ENCODE measurements at places on chromosomes 5 and 9. TPM values are rescaled to one million over a fixed set of nuclear protein-coding genes. Genes with fewer than 3 reads are reported as not detected.

DNA sequence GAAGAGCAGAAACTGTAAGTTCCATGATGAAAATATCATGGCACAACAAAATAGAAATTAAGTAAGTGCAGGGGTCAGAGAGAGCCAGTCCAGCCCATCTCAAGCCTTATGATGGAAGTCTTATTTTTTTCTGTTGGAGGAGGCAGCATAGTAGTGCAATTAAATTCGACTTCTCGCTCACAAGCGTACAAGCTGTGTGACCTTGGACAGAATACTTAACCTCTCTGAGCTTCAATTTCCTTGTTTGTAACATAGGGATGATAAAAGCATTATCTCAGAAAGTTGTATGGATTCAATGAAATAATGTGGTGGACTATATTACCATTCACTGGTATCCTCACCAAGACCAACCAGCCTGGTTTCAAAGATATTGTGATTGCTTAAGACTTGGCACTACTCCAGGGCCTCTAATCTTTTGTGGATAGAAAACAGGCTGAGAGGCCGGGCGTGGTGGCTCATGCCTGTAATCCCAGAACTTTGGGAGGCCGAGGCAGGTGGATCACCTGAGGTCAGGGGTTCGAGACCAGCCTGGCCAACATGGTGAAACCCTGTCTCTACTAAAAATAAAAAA is 26.8 kb upstream of the MVB12B start:
- no peak for DNase-seq

ZNF879 gene
- total RNA-seq: 16.3 TPM

DNA sequence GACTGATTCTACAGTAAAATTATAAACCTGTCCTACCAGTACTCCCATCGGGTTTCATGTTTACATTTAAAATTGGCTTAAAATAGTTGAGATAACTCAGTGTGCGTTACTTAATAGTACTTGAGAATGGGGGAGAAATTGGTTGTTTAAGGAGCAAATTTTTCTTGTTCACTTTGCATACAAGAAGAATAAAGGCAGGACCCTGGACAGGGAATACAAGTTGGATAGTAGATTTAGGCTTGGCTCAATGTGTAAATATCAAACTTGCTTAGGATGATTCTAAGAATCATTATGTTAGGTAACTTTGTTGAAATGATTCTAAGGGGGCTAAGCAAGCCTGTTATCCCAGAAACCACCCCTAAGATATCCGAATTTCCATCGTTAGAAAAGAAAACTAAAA is 448.4 kb upstream of the TLE4 start:
- no peak for DNase-seq

SHISAL2B gene
- not detected for total RNA-seq

TIMD4 gene
- total RNA-seq: 9.5 TPM

DNA sequence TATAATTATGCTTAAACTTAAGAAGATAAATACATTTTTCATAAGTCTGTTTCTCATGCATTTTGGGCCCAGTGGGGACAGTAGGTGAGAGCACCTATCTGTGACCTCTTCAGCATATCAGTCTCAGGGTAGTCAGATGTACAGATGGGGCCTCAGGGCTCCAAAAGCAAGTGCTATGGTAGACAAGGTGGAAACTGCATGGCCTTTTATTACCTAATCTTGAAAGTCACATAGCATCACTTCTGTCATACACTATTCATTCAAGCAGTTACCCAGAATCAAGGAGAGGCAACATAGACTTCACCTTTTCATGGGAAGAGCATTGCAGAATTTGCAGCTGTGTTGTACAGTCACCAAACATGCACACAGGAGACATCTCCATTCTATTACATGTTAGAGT is 94.8 kb downstream of the SV2C start:
- no peak for DNase-seq

DNA sequence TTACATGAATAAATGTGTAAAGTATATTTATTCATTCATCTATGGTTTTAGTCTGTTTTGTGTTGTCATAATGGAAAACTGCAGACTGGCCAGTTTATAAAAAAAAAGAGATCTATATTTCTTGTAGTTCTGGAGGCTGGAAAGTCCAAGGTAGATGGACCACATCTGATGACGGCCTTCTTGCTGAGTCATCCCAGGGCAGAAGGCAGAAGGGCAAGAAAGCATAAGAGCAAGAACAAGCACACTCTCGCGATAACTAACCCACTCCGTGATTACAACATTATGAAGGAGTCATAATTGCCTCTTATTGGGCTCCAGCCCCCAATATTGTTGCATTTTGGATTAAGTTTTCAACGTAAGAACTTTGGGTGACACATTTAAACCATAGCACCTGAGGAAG is 180.4 kb upstream of the DAB2 start:
- no peak for DNase-seq

DNA sequence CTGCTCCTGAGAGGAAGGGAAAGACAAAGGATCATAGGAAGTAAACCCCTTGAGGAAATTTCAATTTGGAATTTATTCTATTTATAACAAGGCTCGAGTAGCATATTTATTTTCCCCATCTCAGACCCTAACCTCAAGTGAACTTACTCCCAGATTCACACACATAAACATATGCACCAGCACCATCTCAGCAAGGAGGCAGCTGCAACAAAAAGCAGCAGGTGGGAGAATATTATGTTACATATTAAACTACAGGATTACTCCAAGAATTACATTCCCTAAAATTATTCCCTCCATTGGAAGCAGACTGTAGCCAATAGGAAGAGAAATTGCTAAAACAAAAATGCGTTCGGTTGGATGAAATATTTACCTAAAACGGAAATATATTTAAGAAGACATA is 108.4 kb upstream of the PRSS3 start:
- DNase-seq: no peak

OSMR gene
- total RNA-seq: not detected

GRCh38 chr5:43774881-43775399 is 172.0 kb downstream of the NNT start:
- DNase-seq: no peak

- DNase-seq: no peak
These were observed 255.0 kb downstream of the EFNA5 start for GRCh38 chr5:107415762-107416161.

- DNase-seq: no peak
These were observed 114.2 kb downstream of the IRX1 start for GRCh38 chr5:3709717-3710348.

TMEM215 gene
- not detected for total RNA-seq

- DNase-seq: no peak
These were observed 10.7 kb downstream of the PCDHAC2 start for GRCh38 chr5:140977003-140977402.

- no peak for DNase-seq
These were observed 978 bp upstream of the RGS14 start for GRCh38 chr5:177356746-177357145.

DNA sequence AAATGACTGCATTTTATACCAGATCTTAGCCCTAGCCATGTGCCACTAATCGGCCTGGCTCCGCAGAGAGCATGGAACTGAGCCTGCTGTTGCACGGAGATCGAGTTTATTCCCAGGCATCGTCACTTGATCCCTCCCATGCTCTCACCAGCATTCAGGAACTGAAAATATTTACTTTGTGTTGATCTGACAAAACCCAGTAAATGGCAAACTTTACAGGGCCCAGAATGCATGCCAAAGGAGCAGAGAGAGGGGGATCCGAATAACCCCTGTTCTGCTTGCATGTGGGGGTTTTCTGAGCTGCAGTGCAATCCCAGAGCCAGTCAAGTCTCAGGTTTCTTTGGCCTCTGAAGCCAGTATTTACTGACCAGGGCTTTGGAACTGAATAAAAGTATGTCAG is 87.3 kb downstream of the GAS1 start:
- no peak for DNase-seq

- DNase-seq: no peak
These were observed 236.6 kb upstream of the RASEF start for GRCh38 chr9:83299571-83299970.

TNIP1 gene
- 227 TPM for total RNA-seq

DNA sequence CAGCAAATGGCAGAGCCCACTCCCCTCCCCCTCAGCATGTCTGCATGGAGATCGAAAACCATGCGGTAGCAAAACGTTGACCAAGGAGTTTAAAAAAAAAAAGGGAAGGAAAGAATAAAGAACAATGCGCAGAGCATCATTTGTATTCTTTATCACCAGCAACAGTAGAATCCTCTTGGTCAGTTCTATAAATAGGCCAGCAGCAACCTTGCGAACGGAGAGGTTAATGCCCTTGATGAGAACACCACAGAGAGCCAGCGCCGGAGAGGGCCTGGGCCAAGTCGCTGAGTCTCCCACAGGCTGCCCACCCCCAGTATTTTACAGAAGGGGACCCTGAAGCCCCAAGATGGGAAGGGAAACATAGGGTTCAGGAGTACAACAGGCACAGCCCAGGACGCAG is 22.7 kb downstream of the WHRN start:
- DNase-seq: no peak

MARVELD2 gene
- 1.1 TPM for total RNA-seq

GRCh38 chr9:109310486-109310901 is 10.4 kb downstream of the EPB41L4B start:
- DNase-seq: no peak

GRCh38 chr9:110546411-110546871 is 33.1 kb downstream of the SVEP1 start:
- no peak for DNase-seq

GRCh38 chr5:123092696-123093095 is 3.7 kb downstream of the PRDM6 start:
- DNase-seq: no peak

- no peak for DNase-seq
These were observed 45.5 kb downstream of the FOCAD start for GRCh38 chr9:20729523-20729922.
